Breast epithelium (tissue), 4 donors: ENCODE measurements at places on chromosomes 3 and 15.

GRCh38 chr3:189941679-189942078 lies 179.0 kb downstream of the P3H2 start:
- no peak for DNase-seq

DNA sequence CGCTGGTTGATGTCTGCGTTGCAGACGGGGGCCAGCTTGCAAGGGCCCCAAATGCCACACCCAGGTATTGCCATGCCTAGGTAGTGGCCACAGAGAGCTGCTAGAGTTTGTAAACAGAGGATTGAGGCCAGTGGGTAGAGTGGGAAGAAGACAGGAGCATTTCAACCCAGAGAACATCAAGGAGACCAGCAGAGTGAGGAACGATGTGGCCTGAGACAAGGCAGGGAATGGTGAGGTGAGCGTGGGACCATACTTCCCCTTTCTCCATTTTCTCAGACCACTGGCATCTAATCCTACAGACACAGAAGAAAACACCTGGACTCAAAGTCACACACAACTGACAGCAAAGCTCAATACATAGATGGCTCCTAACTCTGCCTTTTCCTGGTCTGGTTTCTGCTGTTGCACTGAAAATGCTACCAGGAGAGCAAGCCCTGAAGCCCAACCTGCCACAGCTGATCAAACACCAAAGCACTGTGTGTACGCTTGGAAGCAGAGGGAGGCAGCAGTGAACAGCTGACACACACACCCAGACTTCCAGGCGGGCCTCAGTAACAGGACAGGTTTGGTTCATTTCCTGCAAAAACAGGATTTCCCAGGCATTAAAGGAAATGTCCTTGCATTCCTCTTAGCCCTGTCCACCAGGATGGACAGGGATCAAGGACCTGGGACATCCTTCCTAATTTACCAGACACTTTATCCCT lies 1.6 kb downstream of the FAM174B start:
- peak; percentile 44 for DNase-seq

DNA sequence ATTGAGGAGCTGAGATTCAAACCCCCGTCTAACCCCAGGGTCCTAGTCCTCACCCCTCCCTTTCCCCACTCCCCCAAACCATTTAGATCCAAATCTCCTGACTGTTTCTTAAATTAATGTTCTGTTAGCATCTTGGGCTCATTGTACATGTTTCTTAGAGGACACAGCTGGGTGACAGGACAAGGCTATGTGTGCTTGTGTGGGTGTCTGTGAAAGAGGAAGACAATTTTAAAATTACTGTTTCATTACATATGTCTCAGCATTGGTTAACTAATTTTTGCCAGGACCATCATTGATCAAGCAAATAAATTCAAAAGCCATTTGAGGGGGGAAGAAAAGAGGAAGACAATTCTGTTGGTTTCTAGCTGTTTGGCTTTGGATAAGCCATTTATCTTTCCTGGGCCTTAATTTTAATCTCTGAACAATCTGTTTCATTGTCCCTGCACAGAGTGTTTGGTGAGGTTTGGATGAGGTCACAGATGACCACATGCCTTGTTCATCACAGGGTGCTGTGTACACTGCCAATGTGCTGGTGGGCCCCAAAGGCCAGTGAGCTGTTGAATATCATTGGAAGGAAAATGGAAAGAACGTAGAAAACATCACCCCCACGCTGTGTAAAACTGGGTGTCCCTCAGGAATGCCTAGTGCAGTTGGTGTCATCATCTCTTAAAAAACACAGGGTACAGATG lies 51.9 kb downstream of the RPLP1 start:
- no peak for DNase-seq

- DNase-seq: no peak
Measured at GRCh38 chr15:101568309-101568708, 78.8 kb upstream of the PCSK6 start.

DNA sequence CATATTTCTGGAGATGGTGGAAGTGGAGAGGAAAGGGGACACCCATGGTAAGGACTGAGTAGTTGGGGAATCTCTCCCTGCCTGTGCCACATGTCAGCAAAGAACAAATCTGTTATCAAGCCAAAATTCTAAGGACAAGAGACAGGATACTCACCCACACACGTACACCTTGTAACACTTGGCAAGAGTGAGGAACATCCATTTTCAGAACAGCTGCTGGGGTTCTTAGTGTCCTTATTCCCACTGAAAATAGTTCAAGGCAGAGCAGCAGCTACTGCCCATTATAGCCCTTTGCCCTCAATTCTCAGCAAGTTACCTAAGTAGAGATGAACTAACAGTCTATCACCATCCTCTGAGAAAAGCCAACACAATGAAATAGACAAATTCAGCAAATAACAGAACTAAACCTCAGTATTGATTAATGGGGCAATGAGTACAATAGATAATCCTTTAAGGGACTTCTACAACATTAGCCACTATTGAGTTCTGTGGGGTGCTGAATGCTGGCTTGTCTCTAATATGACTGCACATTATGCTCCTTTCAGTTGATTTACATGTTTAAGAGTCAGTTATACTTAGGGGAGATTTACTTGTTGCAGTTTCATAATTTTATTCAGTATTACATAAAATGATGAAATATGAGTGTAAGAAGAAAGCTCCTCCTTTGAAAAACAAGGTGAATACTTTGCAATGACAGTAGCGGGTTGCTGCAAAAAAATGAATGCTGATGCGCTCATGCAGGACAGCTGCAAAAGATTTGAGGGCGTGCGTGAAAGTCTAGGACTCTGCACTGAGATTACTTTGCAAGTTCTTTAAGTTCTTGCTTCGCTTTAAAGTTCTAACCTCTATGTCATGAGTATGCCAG lies 22.4 kb downstream of the SENP5 start:
- no peak for DNase-seq

GRCh38 chr15:38440353-38441129 lies 13.4 kb upstream of the FAM98B start:
- no peak for DNase-seq
